PC-9 (cell line): ENCODE measurements at places on chromosomes 5 and 9. TPM values are rescaled to one million over a fixed set of nuclear protein-coding genes. Genes with fewer than 3 reads are reported as not detected.

DNA sequence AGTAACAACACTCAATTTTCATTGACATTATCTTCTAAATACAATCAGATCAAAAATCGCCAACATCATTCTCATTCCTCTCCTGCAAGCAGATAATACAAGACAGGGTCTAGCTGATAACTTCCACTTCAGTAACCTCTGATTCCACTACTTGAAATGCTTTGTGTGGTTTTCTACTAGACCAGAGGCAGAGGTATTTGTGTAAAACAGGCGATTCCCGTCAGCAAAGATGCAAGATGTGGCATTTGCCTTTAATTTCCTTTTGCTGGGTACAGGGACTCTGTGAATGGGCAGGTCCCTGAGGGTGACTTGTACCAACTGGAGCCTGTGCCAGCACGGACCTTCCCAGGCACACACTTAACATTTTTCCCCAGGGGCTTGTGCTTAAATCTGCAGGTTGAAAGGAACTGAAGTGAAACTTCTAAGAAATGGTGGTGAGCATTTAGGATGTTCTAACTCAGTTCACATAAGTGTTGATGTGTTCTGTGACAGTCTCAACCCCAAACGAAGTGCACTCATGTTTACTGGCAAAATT, 625.5 kb upstream of the WWC1 start:
- no peak for DNase-seq

- no peak for DNase-seq
These were observed 12.2 kb upstream of the PRXL2C start for GRCh38 chr9:96667363-96667728.

GRCh38 chr9:127451858-127452656, 747 bp downstream of the LRSAM1 start:
- DNase-seq = peak; percentile 83

Gene MAPKAP1
- total RNA-seq = 112 and 115 TPM in 2 replicates

- peak; percentile 62 for DNase-seq
These were observed 302.1 kb downstream of the CSNK1G3 start for GRCh38 chr5:123813937-123814624.

- DNase-seq = no peak
These were observed 11.0 kb upstream of the DMRT3 start for GRCh38 chr9:965497-965896.

Gene PTPRD
- not detected in 2 replicates for total RNA-seq

GRCh38 chr9:33197279-33198152, 30.4 kb upstream of the B4GALT1 start:
- DNase-seq = no peak

- DNase-seq = no peak
These were observed 212.0 kb downstream of the RAB3C start for GRCh38 chr5:58794875-58795274.

Gene CDKN2A
- total RNA-seq = 282 and 404 TPM in 2 replicates

DNA sequence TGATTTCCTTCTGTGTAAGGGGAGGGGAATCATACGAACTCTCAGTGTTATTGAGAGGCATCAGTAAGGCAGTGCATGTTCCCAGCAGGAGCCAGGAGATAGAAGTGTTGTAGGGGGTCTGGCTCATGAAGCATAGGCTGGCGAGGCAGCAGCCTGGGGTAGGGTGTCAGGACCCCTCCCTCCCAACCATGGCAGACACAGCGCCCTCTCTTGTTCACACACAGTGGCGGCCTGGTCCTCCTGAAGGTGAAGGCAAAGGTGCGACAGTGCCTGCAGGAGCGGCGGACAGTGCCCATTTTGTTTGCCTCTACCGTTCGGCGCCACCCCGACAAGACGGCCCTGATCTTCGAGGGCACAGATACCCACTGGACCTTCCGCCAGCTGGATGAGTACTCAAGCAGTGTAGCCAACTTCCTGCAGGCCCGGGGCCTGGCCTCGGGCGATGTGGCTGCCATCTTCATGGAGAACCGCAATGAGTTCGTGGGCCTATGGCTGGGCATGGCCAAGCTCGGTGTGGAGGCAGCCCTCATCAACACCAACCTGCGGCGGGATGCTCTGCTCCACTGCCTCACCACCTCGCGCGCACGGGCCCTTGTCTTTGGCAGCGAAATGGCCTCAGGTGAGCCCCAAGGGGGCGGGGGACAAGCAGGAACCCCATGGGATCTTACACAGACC, 4.7 kb downstream of the SLC27A4 start:
- no peak for DNase-seq

- DNase-seq = no peak
These were observed 56.8 kb downstream of the PUM3 start for GRCh38 chr9:2787065-2787464.

DNA sequence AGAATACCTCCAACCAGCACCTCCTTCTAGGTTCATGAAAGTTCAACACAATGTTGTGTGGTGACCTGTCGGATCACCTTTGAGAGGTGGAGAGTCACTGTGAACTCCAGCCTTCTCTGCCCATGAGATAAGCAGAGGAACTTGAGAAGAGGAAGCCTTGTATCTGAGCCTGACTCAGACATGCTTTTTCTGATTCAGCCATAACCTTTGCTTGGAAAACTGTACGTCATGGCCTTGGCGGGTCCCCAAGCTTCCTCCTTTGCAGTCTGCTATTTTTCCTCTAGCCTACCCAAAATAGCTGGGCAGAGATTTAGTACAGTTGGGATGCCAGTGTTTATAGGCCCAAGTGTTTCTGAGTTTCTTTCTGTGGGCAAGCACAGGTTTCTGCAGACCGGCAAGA, 274.7 kb downstream of the CETN3 start:
- DNase-seq = no peak

- DNase-seq = no peak
These were observed 56.8 kb downstream of the NUDT12 start for GRCh38 chr5:103505581-103506305.

Gene TMEM174
- total RNA-seq = not detected in 2 replicates

GRCh38 chr9:114723931-114724330, 41.9 kb upstream of the TEX48 start:
- no peak for DNase-seq

DNA sequence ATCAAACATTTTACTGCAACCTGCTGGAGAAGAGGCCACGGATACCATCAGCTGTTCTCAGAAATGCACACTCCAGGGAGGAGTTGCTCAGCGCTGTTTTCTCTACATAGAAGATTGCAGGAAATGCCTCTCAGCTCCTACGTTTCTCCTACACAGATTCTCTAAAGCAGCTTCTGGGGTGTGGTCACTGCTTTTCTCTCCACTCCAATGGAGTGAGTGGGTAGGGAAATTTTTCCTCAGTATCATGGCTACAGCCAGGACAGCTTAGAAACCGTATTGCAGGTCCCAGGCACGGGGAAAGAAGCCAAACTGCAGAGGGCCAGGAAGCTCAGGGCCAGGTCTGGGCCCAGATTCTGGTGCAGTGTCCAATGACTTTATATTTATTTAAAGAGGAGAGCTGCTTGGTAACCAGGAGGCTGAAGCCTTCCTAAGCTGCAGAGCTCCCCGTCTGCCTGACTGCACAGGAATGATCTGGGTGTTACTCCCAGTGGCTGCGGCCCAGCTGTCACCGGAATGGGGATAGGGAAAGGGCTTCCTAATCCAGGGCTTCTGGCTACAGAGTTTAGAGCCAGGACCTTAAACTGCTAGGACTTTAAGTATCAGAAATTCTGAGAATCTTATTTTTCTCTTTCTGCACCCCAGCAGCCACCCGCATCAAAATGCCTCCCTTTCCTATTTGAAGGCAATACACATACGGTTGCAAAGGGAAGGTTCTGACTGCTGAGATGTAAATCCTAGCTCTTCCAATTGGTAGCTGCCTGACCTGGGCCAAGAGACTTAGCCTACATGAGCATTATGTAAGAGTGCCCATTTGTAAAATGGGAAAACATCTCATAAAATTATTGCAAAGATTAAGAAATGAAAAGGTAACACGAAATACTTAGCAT, 1.4 kb upstream of the SPTAN1 start:
- no peak for DNase-seq
